Cardiac septum (tissue), 1 donor: ENCODE measurements at places on chromosomes 4 and X. TPM values are rescaled to one million over a fixed set of nuclear protein-coding genes. Genes with fewer than 3 reads are reported as not detected.
A peak's percentile ranks its signal among the peaks of the same experiment; 100 is the strongest.

GRCh38 chr4:88981556-88981955 is 75.4 kb downstream of the FAM13A start:
- no peak for DNase-seq

- DNase-seq = no peak
These were observed 42.9 kb upstream of the CYP4V2 start for GRCh38 chr4:186148336-186148975.

DNA sequence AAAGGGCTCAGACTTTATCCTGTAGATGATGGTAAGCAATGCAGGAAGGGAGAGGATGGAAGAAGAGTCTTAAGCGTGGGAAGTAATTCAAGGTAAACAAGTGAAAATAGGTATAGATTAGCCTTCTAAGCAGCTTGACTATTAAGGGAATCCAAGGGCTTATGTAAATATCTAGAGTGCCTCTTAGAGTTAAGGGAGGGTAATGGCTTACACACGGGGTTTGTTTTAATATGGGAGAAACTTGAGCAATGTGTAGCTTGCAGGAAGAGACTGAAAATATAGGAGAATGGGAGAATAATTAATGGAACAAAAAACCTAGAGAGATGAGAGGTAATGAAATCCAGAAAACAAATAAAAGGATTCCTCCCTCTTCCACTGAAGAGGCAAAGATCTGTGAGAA is 12.8 kb upstream of the SAP30 start:
- no peak for DNase-seq

GRCh38 chrX:128975745-128976144 is 547.5 kb downstream of the SMARCA1 start:
- DNase-seq = no peak

DNA sequence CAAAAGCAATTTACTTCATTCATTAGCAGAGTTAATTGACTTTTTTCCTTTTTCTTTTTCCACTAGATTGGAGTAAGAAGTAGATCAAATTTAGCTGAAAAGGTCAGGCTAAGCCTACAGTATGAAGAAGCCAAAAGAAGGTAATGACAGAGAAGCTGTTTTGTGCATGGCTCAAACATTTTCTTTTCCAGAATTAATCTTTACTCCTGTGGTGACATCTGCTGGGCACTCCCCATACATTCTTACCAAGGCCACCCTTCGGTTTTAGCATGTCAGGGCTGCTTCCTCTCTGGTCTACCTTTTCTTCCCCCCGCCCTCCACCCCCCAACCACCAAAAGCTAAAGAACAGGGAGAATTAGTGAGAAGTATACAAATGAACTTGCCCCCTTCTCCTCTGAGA is 70.2 kb downstream of the CLDN22 start:
- no peak for DNase-seq

DNA sequence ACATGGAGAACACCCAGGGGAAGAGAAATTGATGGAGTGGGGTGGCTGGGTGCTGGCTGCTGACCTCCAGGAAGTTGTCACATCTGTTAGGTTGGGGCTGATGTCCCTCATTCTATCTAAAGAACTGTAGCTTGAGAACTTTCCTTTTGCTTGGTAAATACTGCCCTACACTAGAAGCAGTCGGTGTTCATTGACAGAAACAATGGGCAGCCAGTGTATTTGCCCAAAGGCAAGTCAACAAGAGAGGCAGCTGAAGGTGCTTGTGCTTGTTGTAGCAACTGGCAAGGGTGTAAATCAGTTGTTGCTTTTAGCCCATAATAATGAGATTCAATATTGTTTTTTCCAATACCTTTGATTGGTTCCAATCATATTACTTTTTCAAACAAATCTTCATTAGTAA is 956 bp downstream of the TMEM154 start:
- DNase-seq = no peak

GRCh38 chr4:77538144-77538543 is 67.5 kb upstream of the CXCL13 start:
- DNase-seq = no peak

- no peak for DNase-seq
These were observed 33.8 kb downstream of the LONRF3 start for GRCh38 chrX:119008110-119008744.

DNA sequence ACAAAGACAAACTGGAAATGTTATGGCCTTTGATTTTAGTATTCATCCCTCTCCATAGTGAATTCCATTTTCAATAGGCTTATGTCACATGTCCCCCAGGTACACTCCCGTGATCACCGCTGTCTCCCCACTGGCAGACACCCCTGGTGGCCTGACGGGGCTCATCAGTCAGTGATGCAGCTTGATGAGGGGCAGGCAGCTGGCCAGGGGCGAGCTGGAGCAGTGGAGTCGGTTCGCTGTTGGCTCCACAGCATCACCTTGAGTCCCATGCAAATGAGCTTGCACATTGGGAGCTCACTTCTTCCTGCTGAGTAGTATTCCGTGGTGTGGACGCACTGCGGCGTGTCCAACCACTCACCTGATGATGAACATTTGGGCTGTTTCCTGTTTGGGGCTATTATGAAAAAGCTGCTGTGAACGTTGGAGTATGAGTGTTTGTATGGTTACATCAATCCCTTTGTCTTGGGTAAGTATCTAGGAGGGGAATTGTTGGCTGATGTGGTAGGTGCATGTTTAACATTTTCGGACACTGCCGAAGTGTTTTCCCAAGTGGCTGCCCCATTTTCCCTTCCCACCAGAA is 5.2 kb downstream of the TREX2 start:
- DNase-seq = no peak

GRCh38 chrX:40644176-40644575 is 3.2 kb downstream of the CXorf38 start:
- DNase-seq = no peak

GRCh38 chr4:171583790-171584189 is 229.4 kb upstream of the GALNTL6 start:
- DNase-seq = no peak

DNA sequence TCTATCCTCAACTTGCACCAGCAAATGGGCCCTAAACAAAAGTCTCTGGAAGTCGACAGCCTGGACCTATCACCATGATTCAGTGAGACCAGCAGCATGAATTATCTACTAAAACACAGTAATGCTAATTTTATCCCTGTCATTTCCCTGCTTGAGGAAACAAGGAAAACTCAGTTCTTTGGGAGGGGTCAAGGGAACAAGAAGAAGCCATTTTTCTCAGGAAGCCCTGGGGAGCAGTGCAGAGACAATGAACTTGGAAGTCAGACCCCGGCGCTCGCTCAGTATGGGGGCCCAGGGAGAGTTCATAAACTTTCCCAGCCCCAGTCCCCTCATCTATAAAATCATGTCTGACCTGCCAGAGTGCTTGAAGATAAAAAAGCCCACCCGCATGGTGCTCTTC is 50.4 kb downstream of the DCTD start:
- DNase-seq = peak; percentile 47

GRCh38 chr4:8763966-8764901 is 107.4 kb downstream of the HMX1 start:
- DNase-seq = peak; percentile 64

DNA sequence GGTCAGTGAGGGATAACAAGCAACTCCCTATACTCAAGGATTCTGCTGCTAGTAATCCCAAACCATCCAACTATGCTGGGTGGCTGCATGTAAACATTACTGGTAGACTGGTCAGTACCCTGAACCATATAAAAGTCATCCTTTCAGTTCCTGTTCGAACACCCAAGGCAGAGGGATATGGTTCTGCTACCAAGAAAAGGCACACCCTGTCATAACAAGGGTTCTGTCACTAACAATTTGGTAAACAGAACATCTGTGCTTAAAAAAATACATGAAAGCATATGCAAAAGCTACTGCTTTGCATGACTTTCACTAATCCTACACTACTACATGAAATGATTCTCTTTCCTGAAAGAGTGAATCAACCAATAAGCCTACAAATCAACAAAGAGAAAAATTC is 76.8 kb upstream of the MCF2 start:
- no peak for DNase-seq

DNA sequence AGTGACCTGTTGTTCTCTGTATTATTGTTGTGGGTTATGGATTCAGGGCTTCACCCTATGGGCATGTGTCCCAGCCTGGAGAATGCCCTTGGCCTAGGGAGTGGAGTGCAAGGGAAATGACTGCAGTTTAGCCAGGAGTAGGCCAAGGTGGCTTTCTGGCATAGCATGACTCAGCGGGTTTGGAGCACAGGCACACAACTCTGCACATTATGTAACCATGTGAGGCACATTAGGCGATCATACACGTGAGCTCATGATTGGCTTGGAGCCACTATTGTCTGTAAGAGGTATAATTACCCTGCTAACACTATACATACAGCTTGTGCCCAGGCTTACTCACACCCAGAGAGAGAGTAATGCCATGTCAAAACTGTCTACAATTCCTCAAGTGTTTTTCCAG is 35.1 kb upstream of the TACR3 start:
- DNase-seq = no peak

DNA sequence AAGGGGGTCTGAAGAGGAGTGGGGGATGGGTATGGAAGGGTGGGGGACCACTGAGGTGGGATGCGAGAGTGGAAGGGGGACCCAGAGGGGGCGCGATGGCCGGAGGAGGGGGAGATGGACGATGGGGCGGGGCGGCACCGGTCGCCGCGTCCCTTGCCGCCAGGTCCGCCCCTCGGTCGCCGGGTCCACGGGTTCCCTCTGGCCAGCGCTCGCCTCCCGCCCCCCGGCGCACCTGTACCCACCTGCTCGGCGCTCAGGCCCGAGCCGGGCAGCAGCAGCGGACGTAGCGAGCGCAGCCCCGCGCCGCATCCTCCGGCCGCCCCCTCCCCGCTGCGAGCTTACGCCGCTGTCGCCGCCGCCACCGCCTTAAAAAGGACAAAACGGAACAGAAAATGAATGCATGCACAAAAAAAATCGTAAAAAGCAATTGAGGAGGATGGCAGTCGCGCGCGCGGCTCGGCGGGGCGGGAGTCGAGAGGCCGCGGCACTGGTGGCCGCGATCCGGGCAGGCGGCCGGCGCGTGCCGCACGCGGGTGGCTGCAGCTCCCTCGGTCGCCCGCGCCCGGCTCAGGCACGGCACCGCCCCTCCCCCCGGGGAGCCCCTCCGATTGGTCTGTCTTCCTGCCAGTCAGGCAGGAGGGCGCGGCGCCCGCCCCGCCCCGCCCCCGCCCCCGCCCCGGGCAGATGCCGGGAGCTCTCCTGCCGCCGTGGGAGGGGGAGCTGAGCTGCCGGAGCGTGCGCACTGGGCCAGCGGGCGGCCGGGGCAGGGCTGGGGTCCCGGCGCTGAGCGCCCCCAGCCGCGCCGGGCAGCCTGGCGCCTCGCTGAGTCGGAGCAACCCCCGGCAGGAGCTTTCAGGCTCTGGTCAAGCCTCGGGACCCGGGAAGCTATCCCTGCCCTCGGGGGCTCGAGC is at the start of gene JAKMIP1:
Gene JAKMIP1 (minus strand): TSS at position 539 of the 911 bp plus-strand sequence. CDS start 87,699 bp downstream, outside the sequence.
- DNase-seq = peak; percentile 84

- no peak for DNase-seq
These were observed 33.0 kb downstream of the FREM3 start for GRCh38 chr4:143667461-143667860.

DNA sequence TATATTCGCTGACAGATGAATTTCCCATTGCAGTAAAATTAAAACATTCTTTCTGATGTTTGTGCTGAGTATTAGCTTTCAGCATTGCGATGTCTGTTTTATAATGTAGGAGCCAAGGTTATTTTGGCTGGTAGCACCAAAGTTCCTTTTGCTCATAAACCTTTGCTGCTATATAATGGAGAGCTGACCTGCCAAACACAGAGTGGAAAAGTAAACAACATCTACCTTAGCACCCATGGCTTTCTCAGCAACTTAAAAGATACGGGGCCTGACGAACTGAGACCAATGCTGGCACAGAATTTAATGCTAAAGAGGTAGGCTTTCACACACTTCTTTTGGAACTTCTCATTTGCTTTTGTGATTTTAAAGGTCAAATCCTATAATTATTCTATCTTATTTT is 46.0 kb downstream of the WDR19 start:
- DNase-seq = no peak

- DNase-seq = no peak
These were observed 43.6 kb upstream of the IL1RAPL2 start for GRCh38 chrX:104522386-104522785.

GRCh38 chrX:40166582-40166981 is 68.8 kb upstream of the BCOR start:
- peak; percentile 12 for DNase-seq

BTK gene
- 1.3 TPM for total RNA-seq

AKAP14 gene
- not detected for total RNA-seq

ASB12 gene
- total RNA-seq = 4.1 TPM

GJB1 gene
- total RNA-seq = not detected

UGT2B7 gene
- not detected for total RNA-seq

NAP1L3 gene
- 15.0 TPM for total RNA-seq

AR gene
- total RNA-seq = 12.7 TPM

STEEP1 gene
- 17.8 TPM for total RNA-seq

CXCL6 gene
- total RNA-seq = 0.22 TPM
